Stimulated activated CD4-positive, alpha-beta T cell treated with anti-CD3 and anti-CD28 coated beads, TNF-alpha, amount 100 ng/mL, for 4 hours (primary cell): ENCODE measurements at places on chromosomes 1 and 21.

DNA sequence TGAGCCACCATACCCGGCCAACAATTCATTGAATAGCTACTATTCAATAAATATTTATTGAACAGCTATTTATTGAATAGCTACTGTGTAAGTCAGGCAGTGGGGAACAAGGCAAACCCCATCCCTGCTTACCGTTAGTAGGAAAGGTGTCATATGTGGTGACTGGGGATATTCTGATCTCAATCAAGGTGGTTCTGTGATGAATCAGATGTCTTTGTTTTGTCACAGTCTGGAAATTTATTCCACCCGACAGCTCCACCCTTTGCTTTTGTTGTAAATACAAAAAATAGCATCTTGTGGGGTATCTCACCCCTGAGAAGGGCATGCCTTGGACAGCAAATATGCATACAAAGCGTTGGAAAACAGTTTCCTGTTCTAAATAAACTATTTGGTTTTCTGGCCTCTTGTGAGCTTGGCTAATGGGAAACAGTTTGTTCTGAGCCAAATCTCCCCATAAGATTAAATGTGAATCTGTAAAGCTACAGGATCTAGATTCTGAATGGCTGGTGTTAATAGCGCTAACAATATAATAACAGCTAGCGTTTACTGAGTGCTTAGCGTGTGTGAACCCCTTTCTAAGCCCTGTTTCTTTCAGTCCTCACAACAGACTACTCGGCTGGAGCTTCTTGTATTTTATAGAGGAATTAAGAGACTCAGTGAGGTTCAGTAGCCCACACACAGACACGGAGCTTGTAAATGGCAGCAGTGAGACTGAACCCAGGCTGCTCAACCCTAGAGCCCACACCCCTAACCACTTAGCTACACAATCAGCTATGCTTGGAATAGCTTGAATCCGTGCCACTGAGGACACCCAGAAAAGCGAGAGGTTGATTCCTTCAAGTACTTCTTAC lies 5.5 kb downstream of the PDPN start:
- DNase-seq = no peak

DNA sequence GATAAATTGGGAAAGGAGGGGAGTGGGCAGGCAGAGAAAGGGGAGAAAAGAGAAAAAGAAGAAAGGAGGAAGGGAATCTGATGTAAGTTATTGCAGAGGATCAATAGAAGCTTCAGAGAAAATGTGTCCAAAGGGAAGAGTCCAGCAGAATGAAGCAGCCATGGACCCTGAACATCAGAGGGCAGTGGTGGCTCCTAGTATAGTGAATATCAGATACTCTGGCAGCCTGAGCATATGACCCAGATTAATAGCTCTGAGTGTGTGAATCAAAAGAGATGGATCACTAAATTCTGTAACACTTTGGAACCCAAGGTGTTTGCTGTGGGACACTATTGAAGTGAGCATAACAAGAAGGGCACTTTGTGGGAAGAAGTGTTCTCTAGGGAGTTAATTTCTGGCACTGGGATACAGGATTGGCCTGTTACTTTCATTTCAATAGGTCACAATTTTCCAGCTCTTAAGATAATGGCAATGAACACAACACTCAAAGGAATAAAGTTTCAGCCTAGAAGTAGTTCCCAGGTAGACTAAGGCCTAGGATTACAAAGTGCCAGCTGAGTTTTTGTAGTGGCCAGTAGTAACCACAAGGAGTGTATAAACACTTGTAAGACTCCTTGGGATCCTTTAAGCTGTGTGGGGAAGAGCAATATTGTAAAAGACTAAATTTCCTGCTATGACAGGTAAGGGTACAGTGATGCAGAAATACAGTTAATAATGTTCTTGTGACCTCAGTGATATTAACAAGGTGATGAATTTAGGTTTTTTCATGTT lies 164.5 kb upstream of the BEND5 start:
- DNase-seq = no peak

DNA sequence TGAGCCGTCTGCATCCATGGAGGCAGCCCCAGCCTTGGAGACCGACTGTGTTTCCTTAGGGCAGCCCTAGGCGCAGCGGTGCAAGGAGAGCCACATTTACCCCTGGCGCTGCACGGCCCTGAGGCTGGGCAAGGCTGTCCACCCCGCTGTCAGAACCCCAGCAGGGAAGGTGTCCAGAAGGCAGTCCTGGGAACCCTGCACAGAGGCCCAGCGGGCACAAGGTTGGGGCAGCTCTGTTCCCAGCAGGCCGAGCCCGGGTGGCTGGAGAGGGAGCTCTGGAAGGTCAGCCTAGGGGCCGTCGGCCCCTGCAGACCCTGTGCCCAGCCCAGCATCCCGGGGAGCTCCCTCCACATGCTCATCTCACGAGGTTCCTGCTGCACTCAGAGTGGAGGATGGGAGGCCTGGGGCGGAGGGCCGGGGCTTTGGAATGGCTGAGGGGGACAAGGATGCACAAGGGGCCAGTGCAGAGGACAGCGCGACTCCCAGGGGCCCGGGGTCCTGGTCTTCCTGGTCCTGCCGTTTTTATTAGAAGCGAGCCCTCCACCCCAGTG lies 19.9 kb upstream of the SAMD11 start:
- no peak for DNase-seq

GRCh38 chr1:18922319-18922726 lies 20.0 kb upstream of the ALDH4A1 start:
- no peak for DNase-seq

DNA sequence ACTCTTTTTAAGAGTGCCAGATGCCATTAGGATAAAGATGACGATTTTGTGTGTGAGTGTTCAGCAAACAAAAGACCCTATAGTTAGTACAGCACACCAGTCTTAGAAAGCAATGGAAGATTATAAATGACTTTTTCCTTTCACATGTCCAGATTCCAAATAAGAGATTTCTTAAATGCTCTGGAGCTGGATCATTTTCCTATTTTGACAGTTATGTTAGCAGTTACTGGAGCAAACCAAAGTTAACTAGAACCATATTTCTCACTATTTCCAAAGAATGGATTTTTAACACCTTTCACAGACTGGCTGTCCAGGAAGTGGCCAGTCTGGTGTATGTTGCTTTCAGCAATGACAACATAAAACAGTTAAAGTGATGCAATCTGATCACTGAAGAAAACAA lies 905.8 kb upstream of the ADGRL2 start:
- DNase-seq = no peak

DNA sequence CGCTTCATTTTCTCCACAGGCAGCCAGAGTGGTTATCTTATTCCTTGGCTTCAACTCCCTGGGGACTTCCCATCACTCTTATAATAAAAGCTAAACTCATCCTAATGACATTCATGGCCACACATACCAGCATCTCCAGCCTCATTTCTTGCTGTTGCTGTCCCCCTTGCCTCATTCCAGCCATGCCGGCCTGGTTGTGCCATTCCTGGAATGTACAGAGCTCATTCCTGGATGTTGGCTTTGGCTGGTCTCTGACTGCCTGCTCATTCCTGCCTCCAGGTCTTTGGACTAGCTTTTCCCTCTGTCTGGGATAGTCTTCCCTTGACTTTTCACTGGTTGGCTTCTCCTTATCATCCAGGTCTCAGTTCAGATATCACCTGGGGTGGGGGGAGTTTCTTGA lies 2.4 kb upstream of the PEF1 start:
- DNase-seq = no peak
